Heart left ventricle (tissue), 16 donors: ENCODE measurements at places on chromosomes 1 and 21. TPM values are rescaled to one million over a fixed set of nuclear protein-coding genes. Genes with fewer than 3 reads are reported as not detected.

GRCh38 chr1:111603979-111604378 lies 15.6 kb upstream of the RAP1A start:
- DNase-seq: no peak

- DNase-seq: no peak
Measured at GRCh38 chr1:183764981-183765380, 39.9 kb upstream of the RGL1 start.

The PRAMEF1 gene
- not detected for total RNA-seq

GRCh38 chr1:246572785-246573184 lies 6.5 kb downstream of the CNST start:
- DNase-seq: no peak

DNA sequence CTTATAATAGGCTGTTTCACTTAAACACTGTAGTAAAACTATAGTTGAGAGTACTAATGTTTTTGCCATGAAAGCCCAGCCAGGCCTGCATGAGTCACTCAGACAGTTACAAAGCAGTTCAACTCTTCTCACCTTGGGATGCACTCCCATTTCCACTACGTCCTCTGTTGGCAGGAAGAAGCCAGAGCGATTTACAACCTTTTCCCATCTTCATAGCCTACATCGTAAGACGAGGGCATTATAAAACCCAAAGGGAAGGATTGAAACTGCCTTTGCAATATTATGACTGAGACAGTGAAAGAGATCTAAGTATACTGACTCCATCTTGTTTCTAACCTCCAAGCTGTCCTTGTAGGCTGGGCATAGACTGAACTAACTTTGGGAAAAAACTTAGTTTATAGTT lies 71.8 kb upstream of the CSF1 start:
- DNase-seq: no peak

- no peak for DNase-seq
Measured at GRCh38 chr1:36408479-36408878, 10.8 kb upstream of the LSM10 start.

The SPATA46 gene
- not detected for total RNA-seq

DNA sequence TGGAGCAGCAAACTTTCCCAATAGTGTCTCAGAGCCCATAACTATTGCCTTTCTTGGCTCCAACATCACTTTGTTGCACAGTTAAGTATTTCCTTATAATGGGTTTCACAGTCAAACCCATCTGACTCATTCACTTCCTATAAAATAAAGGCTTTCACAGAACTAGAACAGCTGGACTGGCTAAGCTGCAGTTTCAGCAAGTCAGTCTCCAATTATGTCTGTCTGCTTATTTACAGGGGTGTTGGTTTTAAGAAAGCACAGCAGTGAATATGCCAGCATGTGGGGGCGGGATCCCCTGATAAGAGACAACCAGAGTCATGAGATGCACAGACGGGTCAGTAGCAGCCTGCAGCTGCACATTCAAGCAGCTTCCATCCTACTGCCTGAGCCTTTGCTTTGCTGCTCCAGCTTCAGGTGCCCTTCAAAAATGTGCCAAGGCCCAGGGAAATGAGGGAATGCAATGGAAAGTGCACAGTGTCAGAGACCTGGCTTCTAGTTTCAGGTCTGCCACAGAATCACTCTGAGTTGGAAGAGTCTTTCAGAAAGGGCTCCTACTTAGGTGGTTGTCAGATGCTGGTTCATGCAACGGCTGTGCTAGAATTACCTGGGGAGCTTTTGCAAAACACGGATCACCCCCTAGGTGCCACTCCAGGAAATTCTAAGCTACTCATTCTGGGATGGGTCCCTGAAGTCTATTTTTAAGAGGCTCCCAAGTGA lies 24.8 kb downstream of the RNF19B start:
- DNase-seq: peak; percentile 79

The KCNJ6 gene
- not detected for total RNA-seq

The LCE2B gene
- total RNA-seq: not detected

- no peak for DNase-seq
Measured at GRCh38 chr1:183760661-183761060, 44.3 kb upstream of the RGL1 start.

GRCh38 chr1:54310439-54311328 lies 95.5 kb downstream of the SSBP3 start:
- peak; percentile 45 for DNase-seq

The DMRTA2 gene
- not detected for total RNA-seq

DNA sequence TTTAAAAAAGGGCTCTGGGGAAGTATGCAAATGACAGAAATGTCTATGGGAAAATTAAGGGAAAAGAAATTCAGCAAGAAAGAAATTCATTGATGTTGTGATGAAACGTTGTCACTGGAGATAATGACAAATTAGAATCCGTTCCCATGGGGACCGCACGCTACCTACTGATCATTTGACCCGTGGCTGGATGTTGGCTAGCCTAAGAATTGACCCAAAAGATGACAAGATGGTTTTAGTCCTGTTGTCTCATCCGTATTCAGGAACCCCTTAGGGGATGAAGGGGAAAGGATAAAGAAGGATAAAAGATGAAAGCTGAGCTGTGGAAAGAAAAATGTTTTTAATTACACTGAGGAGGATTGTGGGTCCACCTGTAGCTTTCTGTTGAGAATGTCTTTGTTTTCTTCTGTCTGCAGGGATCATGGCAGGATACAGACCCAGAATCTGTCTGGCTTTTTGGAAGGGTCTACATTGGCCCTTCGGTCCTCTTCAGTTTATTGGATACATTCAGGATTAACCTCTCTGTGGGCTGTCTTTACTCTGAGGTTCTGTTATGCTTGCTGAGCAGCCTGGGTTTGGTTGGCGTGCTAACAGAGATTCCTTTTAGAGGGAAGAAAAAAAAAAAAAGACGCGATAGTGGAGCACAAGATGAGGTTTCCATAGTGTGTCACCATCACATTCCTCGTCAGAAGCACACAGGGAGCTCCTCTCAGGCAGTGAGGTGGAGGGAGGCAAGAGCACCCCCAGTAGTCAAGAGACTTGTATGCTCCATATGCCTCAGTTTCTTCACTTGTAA lies 106.2 kb downstream of the CACHD1 start:
- DNase-seq: no peak

- DNase-seq: no peak
Measured at GRCh38 chr1:60920561-60920960, 161.8 kb upstream of the NFIA start.

DNA sequence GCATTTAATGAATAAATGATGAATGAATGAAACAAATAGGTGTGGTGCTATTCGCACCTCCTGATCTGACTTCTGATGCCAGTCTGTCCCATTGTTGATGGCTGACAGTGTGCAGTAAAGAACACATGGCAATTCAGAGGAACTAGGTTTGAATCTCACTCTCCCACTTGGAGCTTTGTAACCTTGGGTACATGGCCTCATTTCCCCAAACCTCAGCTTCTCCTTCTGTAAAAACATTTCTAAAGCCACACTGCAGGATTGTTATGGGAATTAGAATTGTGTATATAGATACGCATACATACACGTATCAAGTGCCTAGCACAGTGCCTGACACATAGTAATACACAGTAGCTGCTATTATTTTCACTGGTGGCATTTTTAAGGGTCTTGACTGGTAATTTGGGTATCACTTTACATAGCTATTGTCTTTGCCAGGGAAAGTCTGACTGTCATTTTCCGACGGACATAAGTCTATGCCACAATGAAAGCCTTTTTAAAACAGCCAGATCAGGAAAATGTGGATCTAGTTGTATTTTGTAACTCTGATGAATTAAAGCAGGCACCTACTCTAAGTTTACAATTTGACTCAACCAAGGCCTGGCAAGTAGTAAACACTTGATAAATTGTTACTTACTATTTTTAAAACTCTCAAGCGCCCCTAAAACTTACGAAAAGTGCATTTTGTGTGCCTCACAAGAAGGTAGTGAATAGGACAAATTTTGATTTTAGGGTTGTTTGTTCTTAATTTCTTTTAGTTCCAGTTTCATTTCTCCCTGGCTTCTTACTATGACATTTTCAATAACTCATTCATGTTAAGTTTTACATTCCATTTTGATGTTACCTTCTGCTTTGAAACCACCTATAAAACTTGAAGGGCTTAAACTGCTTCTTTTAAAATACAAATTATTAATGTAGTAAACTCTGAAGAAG lies 164.4 kb downstream of the SDCCAG8 start:
- DNase-seq: no peak

DNA sequence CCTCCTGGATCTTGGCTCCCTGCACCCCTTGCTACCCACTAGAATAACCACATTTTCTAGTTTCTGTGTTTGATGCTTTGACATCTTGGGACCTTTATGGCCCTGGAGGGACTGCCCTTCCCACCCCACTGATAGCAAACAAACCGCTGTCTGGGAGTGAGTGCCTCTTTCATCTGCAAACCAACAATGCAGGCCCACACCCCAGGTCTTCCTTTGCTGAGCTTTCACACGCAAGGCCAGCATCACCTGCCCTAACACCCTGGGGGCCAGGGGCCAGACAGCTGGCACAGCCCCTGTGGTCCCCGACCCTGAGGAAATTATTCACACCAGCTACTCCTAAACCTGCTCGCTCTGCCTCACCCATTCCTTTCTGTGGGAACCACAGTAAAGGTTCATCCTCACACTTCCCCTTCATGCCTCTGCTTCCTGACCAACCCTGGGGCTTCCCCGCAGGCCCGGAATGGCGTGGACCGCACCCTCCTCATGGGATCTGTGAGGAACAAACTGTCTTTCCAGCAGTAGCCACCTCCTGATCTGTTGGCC lies 15.4 kb downstream of the SLC2A7 start:
- DNase-seq: peak; percentile 35

GRCh38 chr1:94660994-94661393 lies 119.4 kb upstream of the F3 start:
- DNase-seq: no peak

- no peak for DNase-seq
Measured at GRCh38 chr1:41230656-41231055, 11.4 kb downstream of the SCMH1 start.

- no peak for DNase-seq
Measured at GRCh38 chr1:156429313-156430060, 60.5 kb downstream of the RHBG start.
